ENCODE measurements at places on chromosomes 13 and 19.

DNA sequence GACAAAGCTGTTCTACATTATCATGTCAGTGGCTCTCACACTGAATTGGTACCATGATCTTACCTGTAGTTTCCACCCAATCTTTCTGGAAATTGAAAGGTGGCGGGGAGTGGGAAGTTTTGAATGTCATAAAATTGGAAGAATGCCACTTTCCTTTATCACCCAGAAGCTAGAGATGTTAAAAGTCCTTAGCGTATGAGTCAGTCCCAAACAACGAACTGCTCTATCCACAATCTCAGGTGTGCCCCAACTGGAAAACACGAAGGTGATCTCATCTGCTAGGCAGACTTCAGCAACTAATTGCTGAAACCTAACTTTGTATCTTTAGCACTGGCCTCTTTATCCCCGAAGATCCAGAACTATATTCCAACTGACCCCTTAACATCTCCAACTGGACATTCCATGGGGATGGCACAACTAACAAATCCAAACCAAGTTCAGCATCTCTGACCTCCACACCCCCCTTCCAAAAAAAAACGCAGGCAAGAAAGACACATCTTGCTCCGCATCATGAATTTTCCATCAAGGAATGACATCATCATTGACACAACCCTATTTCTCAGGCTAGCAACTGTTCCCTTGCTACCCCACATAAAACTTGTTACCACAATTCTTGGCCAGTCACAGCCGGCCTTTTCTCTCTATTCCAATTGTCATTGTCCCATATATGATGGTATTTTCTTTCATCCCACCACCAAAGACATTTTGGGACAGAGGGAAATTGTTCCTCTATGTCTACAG, 175.4 kb downstream of the KLF12 start:
- DNase-seq = no peak

DNA sequence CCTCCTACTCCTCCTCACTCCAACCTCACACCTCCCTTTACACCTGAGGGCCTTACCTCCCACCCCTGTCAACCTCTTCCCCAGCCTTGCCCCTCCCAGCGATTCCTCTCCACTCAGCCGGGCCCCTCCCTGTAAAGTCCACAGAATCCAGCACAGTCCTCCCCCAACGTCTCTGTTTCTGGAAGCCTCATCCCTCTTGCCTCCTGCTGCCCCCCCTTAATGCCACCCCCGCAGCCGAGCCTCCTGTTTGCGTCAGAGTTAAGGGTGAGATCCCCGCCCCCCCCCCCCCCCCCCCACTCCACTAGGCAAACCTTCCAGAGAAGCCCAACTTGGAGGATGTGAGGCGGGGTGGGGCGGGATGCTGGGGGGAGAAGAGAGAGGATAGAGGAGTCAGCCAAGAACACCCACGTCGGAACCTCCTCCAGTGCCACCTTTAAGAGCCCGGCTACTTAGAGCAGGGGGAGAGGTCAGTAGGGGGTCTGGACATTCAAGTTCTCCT, 2.1 kb downstream of the UNC13A start:
- DNase-seq = no peak

DNA sequence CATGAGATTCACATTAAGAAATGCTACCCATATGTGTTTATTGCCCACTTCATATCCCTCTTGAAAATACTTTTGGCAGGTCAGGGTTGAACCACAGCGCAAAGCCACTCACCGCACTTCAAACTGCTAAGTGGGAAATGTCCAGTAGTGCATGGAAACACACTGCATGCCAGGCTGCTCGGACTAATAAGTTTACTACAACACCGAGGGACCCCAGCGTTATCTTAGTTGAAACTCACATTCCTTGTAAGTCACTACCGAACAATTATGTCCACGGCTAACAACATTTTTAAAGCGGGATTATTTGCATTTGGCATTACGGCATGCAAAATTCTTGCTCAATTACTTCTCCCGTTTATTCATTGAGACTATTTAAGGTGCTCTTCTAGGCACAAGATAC, 4.0 kb downstream of the BRD4 start:
- DNase-seq = no peak

DNA sequence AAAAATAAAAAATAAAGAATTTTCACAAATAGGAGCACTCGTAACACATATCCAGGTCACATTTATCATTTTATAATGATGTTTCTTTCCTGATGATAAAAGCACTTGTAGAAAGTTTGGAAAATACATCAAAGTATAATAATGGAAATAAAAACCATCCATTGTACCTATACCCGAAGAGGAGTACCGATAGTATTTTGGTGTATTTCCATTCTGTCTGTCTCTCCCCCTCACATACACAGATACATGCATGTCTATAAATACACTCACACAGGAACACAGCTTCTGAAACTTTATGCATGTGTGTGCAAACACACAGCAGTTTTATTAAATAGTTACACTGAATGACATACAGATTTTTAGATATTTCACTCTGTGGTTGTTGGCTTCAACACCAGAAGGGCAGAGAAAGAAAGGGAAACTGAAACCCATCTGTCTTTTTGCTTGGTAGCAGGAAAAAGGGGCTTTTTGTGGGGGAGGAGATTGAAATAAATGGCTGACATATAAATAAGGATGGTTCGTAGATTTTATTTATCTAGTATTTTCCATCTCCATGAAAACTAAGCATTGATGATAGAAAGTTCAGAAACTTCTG, 114.8 kb downstream of the LRCH1 start:
- DNase-seq = no peak

DNA sequence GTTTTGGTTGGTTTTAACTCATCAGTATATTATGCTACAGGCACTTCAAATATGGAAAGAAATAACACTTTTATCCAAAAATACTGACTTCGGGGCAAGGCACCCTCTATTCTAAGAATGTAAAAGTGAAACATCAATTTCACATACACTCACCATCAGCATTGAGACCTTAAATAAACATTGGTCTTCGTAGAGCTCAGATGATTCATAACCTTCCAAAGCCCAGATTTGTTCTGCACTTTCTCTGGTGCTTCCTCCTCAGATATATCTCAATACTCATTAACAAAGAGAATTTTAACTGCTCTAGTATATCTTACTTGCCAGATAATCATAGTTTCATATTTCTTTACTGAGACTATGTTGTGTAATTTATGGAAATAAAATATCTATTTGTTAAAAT, 794.3 kb downstream of the LIG4 start:
- DNase-seq = no peak

DNA sequence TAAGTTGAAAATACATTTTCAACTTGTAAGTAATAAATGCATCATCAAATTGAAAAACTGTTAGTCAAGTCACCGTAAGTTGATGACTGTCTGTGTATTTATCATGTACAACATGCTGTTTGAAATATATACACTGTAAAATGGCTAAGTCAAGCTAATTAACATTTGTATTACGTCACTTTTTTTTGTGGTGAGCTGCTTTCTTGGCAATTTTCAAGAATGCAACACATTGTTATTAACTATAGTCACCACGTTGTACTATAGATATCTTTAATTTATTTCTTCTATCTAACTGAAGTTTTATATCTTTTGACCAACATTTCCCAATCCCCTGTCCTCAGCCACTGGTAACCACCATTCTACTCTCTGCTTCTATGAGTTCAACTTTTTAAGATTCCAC, 57.0 kb downstream of the RBM26 start:
- no peak for DNase-seq

DNA sequence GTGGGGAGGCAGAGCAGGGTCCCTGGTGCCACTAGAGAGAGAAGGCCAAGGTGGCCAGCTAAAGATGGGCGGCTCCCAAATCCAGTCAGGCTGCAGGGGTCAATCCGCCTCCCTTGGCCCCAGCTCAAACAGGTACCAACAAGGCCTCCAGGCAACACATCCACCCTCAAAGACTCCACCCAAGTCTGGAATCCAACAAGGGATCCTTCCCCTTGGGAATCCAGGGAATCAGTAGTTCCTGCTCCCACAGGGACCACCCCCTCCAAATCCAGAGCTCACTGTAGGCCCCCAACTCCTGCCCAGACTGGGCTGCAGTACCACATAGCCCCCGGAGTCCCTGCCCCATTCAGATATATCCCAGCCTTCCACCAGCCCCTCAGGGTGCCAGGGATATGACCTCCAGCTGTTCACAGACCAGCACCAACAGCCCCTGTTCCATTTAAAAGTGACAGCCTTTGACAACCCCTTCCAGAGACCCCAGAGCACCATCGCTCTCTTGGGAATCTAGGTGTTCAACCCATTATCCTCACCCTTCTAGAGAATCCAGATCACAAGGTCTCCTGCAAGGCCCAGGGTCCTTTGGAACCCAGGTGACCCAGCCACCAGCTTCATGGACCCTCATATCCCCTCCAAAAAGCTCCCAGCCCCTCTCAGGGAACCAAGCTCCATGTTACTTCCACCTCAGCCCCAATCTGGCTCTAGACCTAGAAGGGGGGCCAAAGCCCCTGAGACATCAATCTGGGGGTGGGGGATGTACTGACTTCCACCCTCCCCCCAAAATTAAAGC, 3.2 kb downstream of the ERF start:
- DNase-seq = no peak

- no peak for DNase-seq
Observed at GRCh38 chr13:110528371-110528770, 33.2 kb downstream of the RAB20 start.
